HEK293T (cell line): ENCODE measurements at places on chromosomes 1 and 21.
A peak's percentile ranks its signal among the peaks of the same experiment; 100 is the strongest.

GRCh38 chr1:37556712-37557196, at the start of gene DNALI1:
Gene DNALI1 (plus strand): TSS chr1:37556940. CDS start chr1:37556995, 55 bp downstream.
- peak; percentile 79 for DNase-seq

GRCh38 chr1:114620419-114620818, 39.0 kb upstream of the BCAS2 start:
- DNase-seq, result no peak

- no peak for DNase-seq
Measured at GRCh38 chr1:220170836-220171526, 77.0 kb downstream of the IARS2 start.

- no peak for DNase-seq
Measured at GRCh38 chr1:72010094-72010431, 272.3 kb downstream of the NEGR1 start.
